IMR-90 (cell line): ENCODE measurements at places on chromosomes 2 and 18. TPM values are rescaled to one million over a fixed set of nuclear protein-coding genes. Genes with fewer than 3 reads are reported as not detected.
A peak's percentile ranks its signal among the peaks of the same experiment; 100 is the strongest.

GRCh38 chr2:190786404-190787166 is 94.0 kb upstream of the GLS start:
- no peaks in the 10 kb centered on the region for H3K36me3 ChIP-seq
- no peaks in the 10 kb centered on the region; the same call in 1 of the 2 replicates for H3K27me3 ChIP-seq
- no peak overlapping the region for H3K4me3 ChIP-seq
- H3K27ac ChIP-seq, result no peak overlapping the region
- H3K4me1 ChIP-seq, result peaks cover 3% of the 10 kb centered on the region

DNA sequence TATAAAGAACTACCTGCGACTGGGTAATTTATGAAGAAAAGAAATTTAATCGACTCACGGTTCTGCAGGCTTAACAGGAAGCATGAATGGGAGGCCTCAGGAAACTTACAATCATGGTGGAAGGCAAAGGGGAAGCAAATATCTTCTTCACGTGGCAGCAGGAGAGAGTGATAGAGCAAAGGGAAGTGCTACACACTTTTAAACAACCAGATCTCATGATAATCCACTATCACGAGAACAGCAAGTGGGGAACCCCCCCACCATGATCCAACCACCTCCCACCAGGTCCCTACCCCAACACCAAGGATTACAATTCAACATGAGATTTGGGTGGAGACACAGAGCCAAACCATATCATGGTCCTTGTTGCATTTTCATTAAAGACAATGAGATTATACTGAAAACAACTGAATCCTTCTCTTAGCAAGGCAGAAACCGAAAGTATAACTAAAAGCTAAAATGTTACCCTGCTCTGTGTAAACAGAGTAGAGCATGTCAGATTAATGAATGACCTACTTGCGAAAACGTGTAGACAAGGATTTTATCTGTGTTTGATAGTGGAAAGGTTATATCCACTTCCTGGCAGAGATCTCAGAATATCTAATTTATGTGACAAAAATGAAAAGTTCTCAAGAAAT is 60.1 kb upstream of the RBBP8 start:
- H3K4me1 ChIP-seq, result no peaks in the 10 kb centered on the region
- H3K4me3 ChIP-seq, result no peak overlapping the region
- no peaks in the 10 kb centered on the region for H3K36me3 ChIP-seq
- H3K27ac ChIP-seq, result no peak overlapping the region
- DNase-seq, result peak; percentile 5
- no peaks in the 10 kb centered on the region; the same call in 1 of the 2 replicates for H3K27me3 ChIP-seq

DNA sequence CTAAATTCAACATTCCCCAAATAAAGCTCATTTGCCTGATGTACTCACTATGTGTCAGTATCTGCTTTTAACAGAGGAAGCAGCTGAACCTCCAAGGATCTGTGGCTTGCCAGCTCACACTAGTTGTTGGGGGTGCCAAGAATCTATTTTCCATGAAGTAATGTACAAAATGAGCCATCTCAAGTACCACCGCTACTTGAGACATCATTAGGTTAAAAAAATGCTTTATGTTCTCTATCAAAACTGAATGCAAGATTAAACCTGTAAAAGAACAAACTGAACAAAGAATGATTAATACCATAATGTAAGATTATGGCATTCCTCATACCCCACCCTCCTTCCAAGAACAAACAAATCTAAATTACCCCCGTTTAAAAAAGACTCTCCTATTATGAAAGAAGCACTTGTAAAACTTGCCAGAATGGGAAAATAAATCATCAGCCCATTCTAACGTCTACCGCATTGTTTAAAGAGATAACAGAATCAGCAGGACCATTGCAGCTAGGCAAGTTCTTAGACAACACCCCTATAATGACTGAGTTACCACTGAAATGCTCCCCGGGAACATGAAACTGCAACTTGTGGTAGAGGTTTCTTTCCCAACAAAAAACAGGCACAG is 471.6 kb downstream of the DLGAP1 start:
- H3K27ac ChIP-seq, result no peak overlapping the region
- H3K36me3 ChIP-seq, result no peaks in the 10 kb centered on the region

- H3K27ac ChIP-seq, result no peak overlapping the region
- no peak for DNase-seq
- H3K36me3 ChIP-seq, result no peaks in the 10 kb centered on the region
- H3K27me3 ChIP-seq, result no peaks in the 10 kb centered on the region
- H3K4me3 ChIP-seq, result no peak overlapping the region
Measured at GRCh38 chr18:52992041-52992440, 652.0 kb downstream of the DCC start.

DNA sequence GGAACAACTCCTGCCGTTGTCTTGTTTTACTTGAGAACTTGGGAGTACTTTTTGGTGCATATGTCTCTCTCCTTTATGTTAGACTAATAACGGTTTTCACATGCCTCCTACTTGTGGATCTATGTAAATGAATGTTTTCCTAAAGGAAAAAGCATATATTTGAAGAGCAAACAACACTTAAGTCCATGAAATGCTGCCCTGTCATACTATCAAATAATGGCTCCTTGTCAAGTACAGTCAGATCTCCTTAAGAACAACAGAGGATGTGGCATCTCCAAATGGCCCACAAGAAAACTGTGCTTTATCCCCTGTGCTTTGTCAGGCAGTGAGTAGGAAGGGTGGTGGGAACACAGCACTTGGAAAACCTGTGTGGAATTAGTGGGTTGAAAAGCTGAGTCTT is 198.2 kb downstream of the PTGR3 start:
- no peaks in the 10 kb centered on the region; the same call in 1 of the 2 replicates for H3K4me1 ChIP-seq
- no peaks in the 10 kb centered on the region for H3K36me3 ChIP-seq
- no peak for DNase-seq
- no peaks in the 10 kb centered on the region for H3K27me3 ChIP-seq
- no peak overlapping the region for H3K27ac ChIP-seq

- H3K4me3 ChIP-seq, result peak overlapping the region; percentile 28
- H3K27me3 ChIP-seq, result peaks cover 60% of the 10 kb centered on the region
- no peak overlapping the region for H3K27ac ChIP-seq
- no peaks in the 10 kb centered on the region; the same call in 1 of the 2 replicates for H3K4me1 ChIP-seq
Measured at GRCh38 chr2:45169339-45170190, 160.3 kb upstream of the SIX2 start.

DNA sequence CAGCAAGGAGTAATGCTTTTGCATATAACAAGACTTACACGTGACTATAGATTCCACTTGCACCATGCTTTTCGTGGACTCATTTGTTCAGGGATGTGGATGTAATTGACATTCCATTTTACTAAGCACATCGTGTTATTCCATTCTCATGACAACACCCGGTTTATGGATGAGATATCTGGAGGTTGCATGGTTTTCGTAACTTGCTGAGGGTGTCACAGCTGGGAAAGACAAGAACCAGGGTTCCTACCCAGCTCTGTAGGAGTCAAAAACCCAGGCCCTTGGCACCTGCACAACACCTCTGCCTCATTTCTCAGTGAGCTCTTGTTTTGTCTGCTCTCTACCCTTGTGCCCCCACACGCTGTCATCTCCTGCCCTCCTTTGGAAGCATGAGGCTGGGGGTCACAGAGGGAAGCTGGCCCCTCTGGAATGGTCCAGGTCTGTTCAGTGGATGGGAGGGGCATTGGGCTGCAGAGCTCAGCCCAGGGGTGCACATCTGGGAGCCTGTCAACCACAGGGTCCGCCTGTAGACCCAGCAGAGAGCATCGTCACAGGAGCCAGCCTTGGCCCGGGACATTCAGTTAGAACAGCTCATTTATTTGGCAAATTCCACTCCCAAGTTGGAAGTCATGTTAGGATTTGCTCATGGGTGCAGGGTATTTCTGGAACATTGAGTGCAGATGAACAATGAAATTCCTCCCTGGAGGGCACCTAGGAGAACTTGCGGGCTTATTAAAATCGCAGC is 120.1 kb upstream of the TWIST2 start:
- H3K27ac ChIP-seq, result peak overlapping the region; percentile 33; the same call in 1 of the 2 replicates
- H3K27me3 ChIP-seq, result peaks cover 2% of the 10 kb centered on the region; the same call in 1 of the 2 replicates
- H3K36me3 ChIP-seq, result no peaks in the 10 kb centered on the region
- peaks cover 19% of the 10 kb centered on the region; the same call in 1 of the 2 replicates for H3K4me1 ChIP-seq
- H3K4me3 ChIP-seq, result no peak overlapping the region

- no peak overlapping the region for H3K4me3 ChIP-seq
- H3K36me3 ChIP-seq, result no peaks in the 10 kb centered on the region
- peaks cover 11% of the 10 kb centered on the region for H3K4me1 ChIP-seq
- DNase-seq, result no peak
Measured at GRCh38 chr18:22560797-22561196, 143.1 kb upstream of the CTAGE1 start.

DNA sequence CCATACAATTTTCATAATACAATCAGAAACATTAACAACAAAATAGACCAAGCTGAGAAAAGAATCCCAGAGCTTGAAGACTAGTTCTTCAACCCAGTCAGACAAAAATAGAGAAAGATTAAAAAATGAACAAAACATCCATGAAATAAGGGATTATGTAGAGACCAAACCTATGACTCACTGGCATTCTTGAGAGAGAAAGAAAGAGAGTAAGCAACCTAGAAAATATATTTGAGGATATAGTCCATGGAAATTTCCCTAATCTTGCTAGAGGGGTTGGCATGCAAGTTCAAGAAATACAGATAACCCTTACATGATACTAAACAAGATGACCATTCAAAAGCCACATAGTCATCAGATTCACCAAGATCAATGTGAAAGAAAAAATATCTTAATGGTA is 281.7 kb downstream of the CCDC85A start:
- H3K4me1 ChIP-seq, result no peaks in the 10 kb centered on the region
- H3K27ac ChIP-seq, result no peak overlapping the region
- H3K27me3 ChIP-seq, result no peaks in the 10 kb centered on the region
- no peaks in the 10 kb centered on the region for H3K36me3 ChIP-seq
- no peak overlapping the region for H3K4me3 ChIP-seq
- no peak for DNase-seq

DNA sequence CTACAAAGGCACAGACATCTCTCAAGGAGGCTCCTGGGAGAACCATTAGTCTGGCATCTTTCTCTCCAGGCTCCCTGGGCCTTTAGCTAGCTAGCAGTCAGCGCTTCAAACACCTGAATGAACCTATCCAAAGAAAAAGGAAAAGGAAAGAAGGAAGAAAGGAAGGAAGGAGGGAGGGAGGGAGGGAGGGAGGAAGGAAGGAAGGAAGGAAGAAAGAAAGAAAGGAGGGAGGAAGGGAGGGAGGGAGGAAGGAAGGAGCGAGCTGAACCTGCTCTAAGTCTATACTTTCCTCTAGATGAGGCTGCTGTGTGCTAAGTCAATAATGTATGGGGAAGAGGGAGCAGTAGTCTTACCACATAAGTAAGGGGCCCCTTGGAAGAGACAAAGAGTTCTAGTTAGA is 5.1 kb upstream of the BCL11A start:
- no peak for DNase-seq
- H3K4me1 ChIP-seq, result no peaks in the 10 kb centered on the region
- no peaks in the 10 kb centered on the region for H3K36me3 ChIP-seq
- H3K27ac ChIP-seq, result no peak overlapping the region
- H3K4me3 ChIP-seq, result no peak overlapping the region

GRCh38 chr2:173676647-173677046 is 288.5 kb downstream of the SP3 start:
- DNase-seq, result no peak
- peaks cover 2% of the 10 kb centered on the region; the same call in 1 of the 2 replicates for H3K27me3 ChIP-seq
- H3K36me3 ChIP-seq, result no peaks in the 10 kb centered on the region

DNA sequence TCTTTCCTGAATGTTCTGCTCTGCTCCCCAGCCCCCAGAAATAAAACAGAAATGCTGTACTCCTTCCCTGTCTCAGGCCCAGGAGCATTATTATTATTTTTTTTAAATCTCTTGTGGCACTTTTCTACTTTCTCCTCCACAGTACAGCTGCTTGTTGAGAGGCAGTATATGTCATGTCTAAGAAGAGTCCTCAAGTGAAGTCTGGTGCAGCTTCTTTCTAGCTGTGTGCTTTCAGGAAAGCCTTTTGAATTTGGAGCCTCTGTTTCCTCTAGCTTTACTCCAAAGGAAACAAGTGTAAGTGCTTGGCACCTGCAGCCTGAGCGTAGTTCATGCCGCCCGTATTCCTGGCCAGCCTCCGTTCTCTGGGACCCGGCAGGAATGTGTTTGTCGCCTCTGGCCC is 22.4 kb downstream of the AGAP1 start:
- no peaks in the 10 kb centered on the region for H3K27me3 ChIP-seq
- no peak overlapping the region for H3K4me3 ChIP-seq
- H3K36me3 ChIP-seq, result no peaks in the 10 kb centered on the region
- no peak for DNase-seq
- H3K4me1 ChIP-seq, result peaks cover 5% of the 10 kb centered on the region; the same call in 1 of the 2 replicates

DNA sequence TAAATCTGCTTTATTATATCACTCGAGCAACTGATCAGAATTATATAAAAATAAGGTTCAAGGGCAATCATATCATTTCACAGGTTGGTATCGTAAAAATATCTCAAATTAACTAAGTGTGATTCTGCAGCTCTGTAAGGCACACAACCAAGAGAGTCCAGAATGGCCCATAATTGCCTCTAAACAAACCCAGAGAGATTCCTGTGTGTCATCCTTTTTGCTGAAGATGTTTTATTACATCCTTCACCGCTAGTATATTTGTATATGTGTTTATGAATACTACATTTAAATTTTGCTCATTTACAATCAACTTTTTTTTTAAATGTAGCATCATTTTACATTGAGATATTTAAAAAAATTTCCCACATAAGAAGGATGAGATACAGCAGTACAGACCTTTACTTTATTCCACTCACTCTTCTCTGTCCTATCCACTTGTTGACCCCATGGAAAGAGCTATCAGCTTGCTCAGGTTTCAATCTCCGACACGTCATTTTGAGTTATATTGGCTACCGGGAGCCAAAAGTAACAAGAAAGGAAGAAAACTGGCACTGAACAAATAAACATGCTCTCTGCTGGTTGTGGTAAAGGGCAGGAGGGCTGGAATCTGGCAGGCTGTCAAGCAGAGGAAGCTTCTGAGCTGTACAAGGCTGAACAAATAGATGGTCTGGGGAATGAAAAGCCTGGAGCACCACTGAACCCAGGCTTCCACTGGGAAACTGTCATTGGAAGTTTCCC is 23.1 kb downstream of the PLA2R1 start:
- no peak overlapping the region for H3K27ac ChIP-seq
- H3K27me3 ChIP-seq, result peaks cover 22% of the 10 kb centered on the region
- no peak overlapping the region for H3K4me3 ChIP-seq
- no peaks in the 10 kb centered on the region for H3K36me3 ChIP-seq
- DNase-seq, result peak; percentile 45

DNA sequence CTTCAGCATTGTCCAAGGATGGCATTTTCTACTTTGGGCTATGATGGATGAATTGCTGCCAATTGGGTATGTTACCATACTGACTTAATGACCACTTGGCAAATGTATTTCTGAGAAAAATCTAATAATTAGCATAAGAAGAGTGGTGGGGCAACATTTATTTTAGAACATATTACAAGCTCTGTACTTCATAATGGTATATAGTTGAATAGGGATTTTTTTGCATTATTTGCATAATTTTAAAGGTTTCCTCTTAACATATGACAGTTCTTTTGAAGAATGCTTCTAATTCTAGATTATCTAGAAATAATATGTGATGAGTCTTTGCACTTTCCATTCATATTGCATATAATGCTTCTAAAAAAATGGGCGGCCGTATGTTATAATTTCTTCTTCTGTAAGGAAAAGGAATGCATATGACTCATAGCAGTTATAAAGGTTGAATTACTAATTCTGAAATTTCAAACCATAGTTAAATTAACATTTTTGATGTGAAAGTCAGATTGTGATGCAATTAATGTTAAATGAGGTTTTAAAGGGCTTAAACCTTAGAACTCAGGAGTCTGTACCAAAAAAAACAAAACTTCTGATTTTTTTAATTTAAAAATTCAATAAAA is 1652.3 kb upstream of the SLC39A10 start:
- H3K27me3 ChIP-seq, result no peaks in the 10 kb centered on the region
- H3K36me3 ChIP-seq, result no peaks in the 10 kb centered on the region
- no peaks in the 10 kb centered on the region for H3K4me1 ChIP-seq
- no peak for DNase-seq
- H3K27ac ChIP-seq, result no peak overlapping the region

DDX18 gene
- total RNA-seq, result 68.3 and 69.9 TPM in 2 replicates

CTNNA2 gene
- total RNA-seq, result not detected in 2 replicates

DOCK10 gene
- total RNA-seq, result 63.6 and 75.3 TPM in 2 replicates

ITM2C gene
- total RNA-seq, result 35.8 and 46.8 TPM in 2 replicates
